ENCODE measurements at places on chromosomes 12 and 14. TPM values are rescaled to one million over a fixed set of nuclear protein-coding genes. Genes with fewer than 3 reads are reported as not detected.

The PRICKLE1 gene
- total RNA-seq = 25.9 TPM

The KRT77 gene
- not detected for total RNA-seq

The CIDEB gene
- 3.8 TPM for total RNA-seq

The ERP27 gene
- 0.06 TPM for total RNA-seq

The IL22 gene
- total RNA-seq = not detected

The CCDC175 gene
- not detected for total RNA-seq

The OR4E2 gene
- not detected for total RNA-seq

The EXD2 gene
- 24.7 TPM for total RNA-seq

The CPNE6 gene
- not detected for total RNA-seq

The SLC25A47 gene
- not detected for total RNA-seq

The ZNF385A gene
- total RNA-seq = 0.81 TPM

The PRKD1 gene
- total RNA-seq = 8.3 TPM

The INSM2 gene
- not detected for total RNA-seq

The KCNMB4 gene
- total RNA-seq = 0.57 TPM

The ASB2 gene
- total RNA-seq = not detected
